ENCODE measurements at places on chromosomes 1 and 21.

GRCh38 chr1:66475940-66476339 is 58.0 kb upstream of the SGIP1 start:
- DNase-seq, result no peak

- no peak for DNase-seq
These were observed 16.1 kb downstream of the CCDC18 start for GRCh38 chr1:93196591-93196990.

GRCh38 chr1:86247597-86248279 is 91.2 kb upstream of the COL24A1 start:
- no peak for DNase-seq

GRCh38 chr1:165354739-165355138 is 1.8 kb downstream of the LMX1A start:
- no peak for DNase-seq

- no peak for DNase-seq
These were observed 92.9 kb downstream of the LAMC2 start for GRCh38 chr1:183278739-183279591.

- DNase-seq, result no peak
These were observed 714.7 kb downstream of the NCAM2 start for GRCh38 chr21:21712748-21713520.

GRCh38 chr1:203629016-203629506 is 2.4 kb downstream of the ATP2B4 start:
- no peak for DNase-seq

DNA sequence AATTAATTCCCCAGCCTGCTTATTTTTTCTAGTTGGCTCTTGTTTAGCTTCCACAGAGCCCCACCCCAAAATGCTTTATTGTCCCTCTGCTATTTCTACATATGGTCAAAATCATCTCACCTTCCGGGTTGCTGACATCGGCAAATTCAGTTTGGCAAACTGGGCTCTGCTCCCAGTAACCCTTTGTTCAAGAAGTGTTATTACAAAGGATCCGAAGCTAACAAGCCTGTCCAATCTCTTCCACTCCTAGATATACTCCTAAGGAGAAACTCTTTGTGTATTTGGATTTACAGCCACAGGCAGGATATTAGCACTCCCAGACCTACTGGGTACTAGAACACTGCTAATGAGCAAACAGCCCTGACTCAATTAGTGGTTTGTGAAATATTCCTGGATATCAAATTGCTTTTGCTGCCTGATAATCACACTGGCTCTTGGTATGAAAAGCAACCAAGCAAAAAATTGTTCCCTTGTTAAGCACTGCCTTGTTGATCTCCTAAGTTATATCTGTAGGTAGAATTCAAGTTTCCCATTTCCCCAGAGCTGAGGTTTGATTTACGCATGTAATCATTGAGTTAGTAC is 4.0 kb downstream of the JUN start:
- no peak for DNase-seq

GRCh38 chr1:150111670-150112069 is 38.0 kb upstream of the PLEKHO1 start:
- DNase-seq, result no peak

DNA sequence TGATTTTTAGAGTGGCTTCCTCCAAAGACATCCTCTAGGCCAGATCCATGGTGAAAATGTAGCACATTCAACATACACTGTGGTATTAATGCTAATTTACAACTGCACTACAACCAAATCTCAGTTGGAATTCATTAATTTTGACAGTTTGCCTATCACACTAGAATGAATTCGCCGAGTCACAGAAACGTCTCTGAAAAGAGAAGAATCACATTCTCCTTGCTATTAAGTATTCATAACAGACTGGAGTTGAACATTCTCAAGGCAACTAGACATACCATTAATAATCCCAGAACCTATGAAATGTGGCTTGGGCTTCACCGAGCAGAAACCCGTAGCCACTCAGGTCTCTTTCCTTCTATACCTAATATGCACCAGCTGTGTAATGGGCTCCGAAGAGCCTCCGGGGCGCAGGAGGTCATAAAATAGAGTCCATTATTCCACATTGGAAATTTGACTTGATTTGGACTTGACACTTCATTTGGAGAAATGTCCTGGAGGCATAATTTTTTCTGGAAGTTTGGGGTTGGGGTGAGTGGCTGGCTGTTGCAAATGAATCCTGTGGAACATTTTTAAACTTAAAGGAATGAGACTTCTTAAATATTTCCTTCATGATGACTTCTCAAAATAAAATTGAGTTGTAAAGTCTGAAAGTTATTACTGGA is 117.1 kb downstream of the DSCAM start:
- no peak for DNase-seq

GRCh38 chr21:37912616-37913015 is 3.6 kb downstream of the KCNJ6 start:
- DNase-seq, result no peak

DNA sequence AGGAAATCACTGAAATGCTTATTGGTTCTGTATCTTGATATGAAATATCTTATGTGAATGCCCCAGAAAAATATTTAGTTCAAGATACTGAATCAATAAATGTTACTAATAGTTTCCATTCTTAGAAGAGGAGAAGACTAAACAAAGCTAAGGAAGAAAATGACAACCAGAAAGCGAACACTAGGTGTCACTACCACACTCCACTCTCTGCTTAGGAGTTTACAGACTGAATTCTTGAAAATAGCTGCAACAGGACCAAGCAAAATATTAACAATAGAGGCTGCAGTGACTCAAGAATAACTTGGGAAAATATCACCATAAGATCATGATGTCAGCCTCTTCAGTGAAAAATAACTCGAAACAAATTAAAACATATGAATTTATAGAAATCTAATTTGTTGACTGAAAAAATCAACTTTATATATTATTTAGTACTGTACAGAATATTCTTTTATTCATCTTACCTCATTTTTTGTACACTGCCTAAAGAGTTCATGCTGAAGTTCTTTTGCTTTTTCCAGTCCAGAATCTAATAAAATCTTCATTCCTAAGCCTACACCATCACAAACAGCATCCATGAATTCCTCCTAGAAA is 61.6 kb downstream of the KIF14 start:
- no peak for DNase-seq

- no peak for DNase-seq
These were observed 838.2 kb upstream of the RGS18 start for GRCh38 chr1:191320062-191320461.

DNA sequence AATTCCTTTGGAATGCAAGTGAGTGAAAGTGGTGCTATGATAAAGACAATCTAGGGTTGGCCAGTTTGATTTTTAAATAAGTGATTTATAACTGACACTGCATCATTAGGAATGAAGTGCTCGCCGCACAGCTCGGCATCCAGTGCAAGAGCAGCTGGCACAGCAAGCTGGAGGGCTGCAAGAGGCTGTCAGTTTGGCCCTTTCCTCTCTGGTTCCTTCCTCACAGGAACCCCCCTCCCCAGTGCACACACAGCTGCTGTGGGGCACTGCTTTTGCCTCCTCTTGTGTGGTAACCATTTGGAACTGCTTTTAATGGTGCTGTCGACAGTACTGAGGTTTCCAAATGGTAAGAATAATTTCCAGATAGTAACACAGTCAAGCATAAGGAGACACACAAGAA is 10.4 kb upstream of the BCAR3 start:
- no peak for DNase-seq

- DNase-seq, result no peak
These were observed 14.3 kb downstream of the XCL2 start for GRCh38 chr1:168529518-168529917.

DNA sequence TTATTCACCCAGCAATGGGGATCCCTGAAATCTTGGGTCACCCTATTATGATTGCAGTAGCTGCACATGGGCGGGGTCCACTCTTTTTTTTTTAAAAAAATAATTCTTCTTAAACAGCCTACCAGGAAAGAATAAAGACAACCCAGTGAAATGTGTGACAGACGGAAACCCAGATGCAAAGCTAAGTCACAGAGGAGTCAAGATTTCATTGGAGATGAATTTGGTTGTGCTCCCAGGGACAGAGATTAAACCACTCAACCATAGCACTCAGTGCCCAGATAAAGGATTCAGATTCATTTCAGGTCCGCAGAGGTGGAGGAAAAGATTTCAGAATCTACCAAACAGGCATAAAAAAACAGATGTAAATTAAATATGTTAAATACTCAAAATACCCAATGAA is 583.5 kb upstream of the ZP4 start:
- no peak for DNase-seq

DNA sequence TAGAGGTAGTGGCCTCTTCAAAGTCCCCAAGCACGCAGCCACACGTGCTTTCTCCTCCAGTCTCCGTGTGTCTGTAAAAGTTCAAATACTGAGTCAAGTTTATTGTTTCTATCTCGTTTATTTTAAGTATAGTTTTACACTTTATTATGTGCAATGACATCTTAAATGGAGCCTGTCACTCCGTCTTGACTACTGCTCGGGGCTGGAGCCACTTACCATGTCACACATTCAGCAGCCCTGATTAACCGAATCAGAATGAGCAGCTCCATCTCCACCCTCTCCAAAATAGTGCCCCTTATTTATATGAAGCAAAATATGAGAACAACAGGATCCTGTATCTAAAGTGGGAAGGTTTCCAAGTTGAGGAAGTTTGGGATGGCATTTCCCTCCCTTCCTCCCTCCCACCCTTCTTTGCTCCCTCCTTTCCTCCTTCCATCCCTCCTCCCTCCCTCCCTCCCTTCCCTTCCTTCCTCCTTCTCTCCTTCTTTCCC is 201.0 kb downstream of the PBX1 start:
- DNase-seq, result no peak

GRCh38 chr21:20040768-20041167 is 957.4 kb upstream of the NCAM2 start:
- no peak for DNase-seq

GRCh38 chr21:26892151-26892550 is 46.9 kb upstream of the ADAMTS1 start:
- no peak for DNase-seq

- DNase-seq, result no peak
These were observed 4.5 kb downstream of the FHL3 start for GRCh38 chr1:38000529-38001455.

- no peak for DNase-seq
These were observed 20.6 kb downstream of the MYOG start for GRCh38 chr1:203065191-203065590.

DNA sequence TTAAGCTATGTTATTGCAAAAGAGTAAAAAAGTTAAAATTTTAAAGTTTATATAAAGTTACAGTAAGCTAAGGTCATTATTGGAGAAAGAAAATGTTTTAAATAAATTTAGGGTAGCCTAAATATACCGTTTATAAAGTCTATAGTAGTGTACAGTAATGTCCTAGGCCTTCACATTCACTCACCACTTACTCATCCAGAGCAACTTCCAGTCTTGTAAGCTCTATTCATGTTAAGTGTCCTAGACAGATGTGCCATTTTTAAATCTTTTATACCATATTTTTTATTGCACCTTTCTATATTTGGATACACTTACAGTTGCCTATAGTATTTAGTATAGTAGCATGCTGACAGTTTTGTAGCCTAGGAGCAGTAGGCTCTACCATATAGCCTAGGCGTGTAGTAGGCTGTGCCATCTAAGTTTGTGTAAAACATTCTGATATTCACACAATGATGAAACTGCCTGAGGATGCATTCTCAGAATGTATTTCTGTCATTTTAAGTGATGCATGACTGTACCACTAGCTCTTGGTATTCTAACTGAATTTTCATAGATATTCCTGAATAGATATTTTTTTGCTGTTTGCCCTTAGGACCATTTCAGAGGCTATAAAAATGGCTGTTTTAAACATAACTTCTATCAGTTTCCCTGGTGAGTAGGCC is 26.8 kb downstream of the PPP2R5A start:
- no peak for DNase-seq

- no peak for DNase-seq
These were observed 96.3 kb downstream of the ST3GAL3 start for GRCh38 chr1:43803646-43804045.

GRCh38 chr1:27760426-27760825 is 12.6 kb upstream of the STX12 start:
- DNase-seq, result no peak

DNA sequence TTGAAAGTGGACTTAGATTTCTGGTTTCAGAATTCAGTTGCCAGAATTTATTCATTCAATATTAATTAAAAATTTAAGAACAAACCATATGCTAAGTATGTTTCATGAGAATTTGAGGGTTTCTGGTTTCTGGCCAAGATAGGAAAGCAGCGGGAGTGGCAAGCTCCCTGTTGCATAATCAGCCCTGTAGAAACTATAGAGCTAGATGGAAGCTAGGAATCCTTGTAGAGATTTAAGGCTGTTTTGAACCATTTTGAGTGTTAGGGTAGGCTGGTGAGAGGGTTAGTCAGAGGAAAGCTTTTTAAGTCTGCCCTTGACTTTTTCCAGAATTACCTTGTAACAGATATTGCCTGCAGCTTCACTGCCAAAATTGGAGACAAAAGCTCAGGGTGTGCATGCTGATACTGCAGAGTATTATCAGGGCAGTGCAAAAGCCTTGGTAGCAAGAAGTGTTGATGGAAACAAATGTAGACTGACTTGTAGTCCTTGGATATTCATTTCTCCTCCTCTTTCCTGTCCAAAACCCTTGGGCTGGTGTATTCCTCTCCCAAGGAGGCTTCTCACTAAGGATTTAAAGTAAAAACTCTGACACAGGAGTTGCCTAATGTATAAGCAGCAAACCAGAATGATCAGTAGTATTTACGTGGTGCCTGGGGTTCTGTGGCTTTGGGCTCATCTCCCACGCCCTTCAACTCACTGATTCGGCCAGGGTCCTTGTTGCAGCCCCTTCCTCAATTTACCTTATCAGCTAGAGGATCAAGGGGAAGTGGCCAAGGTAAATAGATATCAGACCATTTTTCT is 12.6 kb upstream of the GIPC2 start:
- DNase-seq, result no peak

- DNase-seq, result no peak
These were observed 55.5 kb downstream of the PLA2G4A start for GRCh38 chr1:186884251-186884650.

GRCh38 chr1:53141487-53142055 is 867 bp downstream of the SLC1A7 start:
- DNase-seq, result no peak

- no peak for DNase-seq
These were observed 228.6 kb upstream of the LYPLAL1 start for GRCh38 chr1:218945050-218945449.

GRCh38 chr1:10451287-10451686 is 1.5 kb downstream of the CORT start:
- DNase-seq, result no peak

GRCh38 chr1:227357171-227357926 is 39.1 kb upstream of the CDC42BPA start:
- no peak for DNase-seq

- DNase-seq, result peak; percentile 4
These were observed 37.0 kb upstream of the RXRG start for GRCh38 chr1:165481820-165482532.

GRCh38 chr1:218537122-218537913 is 192.2 kb downstream of the TGFB2 start:
- no peak for DNase-seq

GRCh38 chr1:30768830-30769718 is 11.5 kb upstream of the LAPTM5 start:
- no peak for DNase-seq

- DNase-seq, result no peak
These were observed 67.5 kb downstream of the AK5 start for GRCh38 chr1:77349275-77349674.

Data from stimulated activated CD8-positive, alpha-beta memory T cell treated with anti-CD3 and anti-CD28 coated beads, Interleukin-2, amount 100 ng/mL, for 48 hours (primary cell).